ENCODE measurements at places on chromosomes 1 and 21.
A peak's percentile ranks its signal among the peaks of the same experiment; 100 is the strongest.

- H3K36me3 ChIP-seq: no peaks in the 10 kb centered on the region
- no peaks in the 10 kb centered on the region for H3K27me3 ChIP-seq
- H3K4me3 ChIP-seq: no peak overlapping the region
These were observed 49.4 kb downstream of the SPATA46 start for GRCh38 chr1:162327144-162327787.

DNA sequence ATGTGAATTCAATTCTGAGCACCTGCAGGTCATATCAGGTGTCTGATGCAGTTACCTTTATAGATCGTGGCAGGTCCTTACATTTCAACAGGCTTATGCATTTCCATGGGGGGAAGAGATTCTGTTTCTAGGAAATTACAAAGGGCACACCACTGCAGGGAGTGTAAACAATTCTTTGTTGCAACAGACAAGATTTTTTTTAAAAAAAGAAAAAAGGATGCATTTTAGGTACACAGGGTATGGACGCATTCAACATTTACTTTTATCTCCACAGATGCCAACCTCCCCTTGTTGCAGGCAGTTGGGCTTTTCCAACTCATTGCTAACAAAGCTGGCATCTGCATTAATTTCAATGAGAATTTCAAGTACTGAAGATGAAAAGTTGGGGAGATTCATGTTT is 13.5 kb upstream of the TEKT2 start:
- H3K27me3 ChIP-seq: no peaks in the 10 kb centered on the region
- H3K27ac ChIP-seq: no peak overlapping the region
- H3K36me3 ChIP-seq: no peaks in the 10 kb centered on the region
- H3K4me3 ChIP-seq: no peak overlapping the region
- no peak for DNase-seq

DNA sequence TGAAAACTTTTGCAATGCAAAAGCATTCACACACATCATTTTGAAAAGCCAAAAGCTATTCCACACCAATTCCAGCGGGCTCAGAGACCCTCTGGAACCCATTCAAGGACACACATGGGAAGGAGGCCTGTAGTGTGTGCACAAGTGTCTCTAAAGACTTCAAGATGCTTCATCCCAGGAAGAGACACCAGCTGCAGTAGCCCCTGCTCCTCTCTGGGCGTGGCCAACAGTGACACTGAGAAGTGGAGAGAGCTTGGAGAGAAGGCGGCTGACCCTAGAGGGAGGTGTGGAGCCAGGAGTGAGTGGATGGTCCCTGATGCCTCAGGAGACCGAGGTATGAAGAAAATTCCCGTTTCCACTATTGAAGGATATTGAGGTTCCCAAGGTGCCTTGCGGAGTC is 14.9 kb upstream of the TNNI1 start:
- peak; percentile 63 for DNase-seq
- no peak overlapping the region for H3K4me3 ChIP-seq
- no peaks in the 10 kb centered on the region for H3K36me3 ChIP-seq
- no peak overlapping the region for H3K27ac ChIP-seq

DNA sequence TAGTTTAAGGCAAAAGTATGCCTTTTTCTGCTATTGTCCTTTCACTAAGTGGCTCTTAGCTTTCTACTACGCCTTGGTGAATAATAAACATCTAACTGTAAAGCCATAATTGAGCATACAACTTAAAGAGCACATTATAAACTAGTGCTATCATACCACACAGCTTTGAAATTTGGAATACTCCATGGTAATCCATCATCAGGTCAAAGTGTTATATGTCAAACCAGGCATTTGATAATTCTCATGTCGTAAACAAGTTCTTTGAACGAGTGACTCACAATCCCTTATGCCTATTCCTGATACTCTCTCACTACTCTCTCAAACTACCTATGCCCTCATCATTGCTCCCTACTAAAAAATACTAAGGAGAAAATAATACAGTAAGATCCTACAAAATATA is 60.3 kb upstream of the FMN2 start:
- no peaks in the 10 kb centered on the region for H3K27me3 ChIP-seq
- DNase-seq: no peak
- no peaks in the 10 kb centered on the region for H3K4me1 ChIP-seq
- no peaks in the 10 kb centered on the region for H3K36me3 ChIP-seq
- no peak overlapping the region for H3K4me3 ChIP-seq

- peaks cover 16% of the 10 kb centered on the region for H3K4me1 ChIP-seq
- H3K27ac ChIP-seq: no peak overlapping the region
- H3K36me3 ChIP-seq: no peaks in the 10 kb centered on the region
- H3K4me3 ChIP-seq: peak overlapping the region; percentile 33
These were observed 300.8 kb downstream of the RRAGC start for GRCh38 chr1:38558500-38559445.

- H3K4me1 ChIP-seq: peaks cover 9% of the 10 kb centered on the region
- no peaks in the 10 kb centered on the region for H3K36me3 ChIP-seq
- H3K4me3 ChIP-seq: no peak overlapping the region
These were observed 25.7 kb downstream of the TRIM67 start for GRCh38 chr1:231187571-231187970.

DNA sequence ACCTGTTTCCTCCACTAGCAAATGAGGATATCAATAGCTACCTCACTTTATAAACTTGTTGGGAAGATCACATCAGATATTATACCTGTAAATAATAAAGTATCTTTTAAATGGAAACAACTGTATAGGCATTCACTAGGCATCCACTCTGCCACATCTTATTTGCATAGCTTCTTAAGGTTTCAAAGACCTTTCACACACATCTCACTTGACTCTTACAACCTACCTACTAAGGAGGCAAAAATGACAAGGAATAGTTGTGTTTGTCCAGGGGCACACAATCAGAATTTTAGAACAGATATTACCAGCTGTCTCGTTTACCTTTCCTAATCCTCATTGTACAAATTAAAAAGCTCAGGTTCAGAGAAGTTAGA is 51.5 kb downstream of the VANGL2 start:
- no peak for DNase-seq
- no peaks in the 10 kb centered on the region for H3K27me3 ChIP-seq
- no peak overlapping the region for H3K4me3 ChIP-seq
- no peak overlapping the region for H3K27ac ChIP-seq
- H3K36me3 ChIP-seq: no peaks in the 10 kb centered on the region

- no peak for DNase-seq
- peaks cover 4% of the 10 kb centered on the region for H3K36me3 ChIP-seq
- no peak overlapping the region for H3K4me3 ChIP-seq
- no peak overlapping the region for H3K27ac ChIP-seq
These were observed 5.5 kb downstream of the MFSD2A start for GRCh38 chr1:39960431-39960958.

- no peaks in the 10 kb centered on the region for H3K4me1 ChIP-seq
- no peak for DNase-seq
- H3K27me3 ChIP-seq: no peaks in the 10 kb centered on the region
These were observed 112.9 kb downstream of the ST6GALNAC3 start for GRCh38 chr1:76187436-76187835.

DNA sequence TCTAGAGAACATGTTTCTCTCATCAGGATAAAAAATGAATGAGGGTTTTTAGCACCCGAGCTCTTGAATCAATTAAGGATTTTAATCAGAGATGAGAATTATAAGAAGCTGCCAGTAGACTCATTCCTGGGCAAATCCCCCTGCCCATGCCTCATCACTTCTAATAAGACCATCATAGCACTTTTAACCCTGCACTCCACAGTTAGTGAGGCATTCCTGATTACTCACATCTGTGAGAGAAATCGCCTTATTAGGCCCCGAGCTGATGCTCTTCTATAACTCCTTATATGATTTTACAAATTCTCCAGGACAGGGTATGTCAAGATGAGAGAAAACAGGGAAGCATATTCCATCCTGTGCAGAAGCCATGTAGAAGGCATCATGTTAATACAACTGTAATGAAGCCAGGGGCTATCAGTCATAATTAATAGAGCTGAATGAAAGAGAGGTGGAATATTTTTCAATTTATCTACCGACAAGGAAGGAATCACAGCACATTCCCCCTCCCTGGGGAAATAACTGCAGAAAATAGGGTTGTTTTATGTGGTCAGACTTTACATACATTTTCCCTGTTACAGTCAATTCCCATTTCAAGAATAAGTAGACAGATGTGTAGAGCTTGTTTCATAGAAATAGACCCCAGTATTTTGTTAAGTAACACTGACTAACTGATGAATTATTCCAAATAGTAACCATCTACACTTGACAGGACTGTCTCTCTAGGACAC is 272.7 kb downstream of the HHIPL2 start:
- H3K4me3 ChIP-seq: no peak overlapping the region
- H3K27me3 ChIP-seq: no peaks in the 10 kb centered on the region
- DNase-seq: no peak
- no peaks in the 10 kb centered on the region for H3K36me3 ChIP-seq
- no peak overlapping the region for H3K27ac ChIP-seq

GRCh38 chr1:203781962-203782361 is 13.5 kb upstream of the ZBED6 start:
- H3K27ac ChIP-seq: no peak overlapping the region
- H3K4me1 ChIP-seq: peaks cover 3% of the 10 kb centered on the region
- no peaks in the 10 kb centered on the region for H3K36me3 ChIP-seq
- H3K27me3 ChIP-seq: no peaks in the 10 kb centered on the region

DNA sequence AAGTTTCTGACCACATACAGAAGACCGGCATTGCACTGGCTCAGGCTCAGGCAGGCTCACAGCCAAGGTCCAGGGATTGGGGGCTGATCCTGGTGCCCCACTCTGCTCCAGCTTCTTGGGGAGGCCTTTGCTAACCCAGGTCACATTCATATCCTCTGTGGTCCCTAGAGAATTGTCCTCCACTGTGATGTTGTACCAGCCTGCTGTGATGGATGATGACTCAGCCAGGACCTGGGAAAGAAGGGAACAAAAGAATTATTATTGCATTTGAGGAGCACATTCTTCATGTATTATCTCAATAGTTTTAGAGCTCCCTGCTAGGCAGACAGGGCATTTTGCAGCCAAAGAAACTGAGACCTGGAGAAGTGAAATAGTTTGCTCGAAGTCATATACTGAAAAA is 114.3 kb upstream of the ETV3 start:
- no peaks in the 10 kb centered on the region for H3K36me3 ChIP-seq
- DNase-seq: no peak
- H3K27ac ChIP-seq: no peak overlapping the region
- H3K4me1 ChIP-seq: no peaks in the 10 kb centered on the region

DNA sequence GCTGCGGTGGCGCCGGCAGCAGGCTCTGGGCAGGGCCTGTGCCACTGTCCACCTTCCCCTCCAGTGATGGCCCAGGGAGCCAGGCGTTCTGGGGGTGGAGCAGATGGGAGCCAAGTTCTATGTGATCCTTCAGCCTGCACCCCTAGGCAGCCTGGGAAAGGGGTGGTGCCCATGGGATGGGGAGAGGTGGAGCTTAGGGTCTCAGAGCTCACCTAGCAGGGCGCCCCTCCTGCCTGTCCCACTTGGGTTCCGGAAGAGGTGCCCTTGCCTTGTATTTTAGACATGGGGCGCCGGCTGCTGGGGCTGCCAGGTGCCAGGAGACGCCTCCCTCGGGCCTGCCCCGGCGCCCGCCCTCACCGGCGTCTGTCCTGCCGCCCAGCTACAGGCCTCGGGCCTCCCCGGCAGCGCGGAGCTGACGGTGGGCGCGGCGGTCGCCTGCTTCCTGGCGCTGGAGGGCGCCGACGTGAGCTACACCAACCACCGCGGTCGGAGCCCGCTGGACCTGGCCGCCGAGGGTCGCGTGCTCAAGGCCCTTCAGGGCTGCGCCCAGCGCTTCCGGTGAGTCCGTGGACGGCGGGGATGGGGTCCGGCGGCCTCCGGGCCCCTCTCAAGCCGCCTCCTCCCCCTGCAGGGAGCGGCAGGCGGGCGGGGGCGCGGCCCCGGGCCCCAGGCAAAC is 3.1 kb upstream of the MMP23B start:
- H3K4me3 ChIP-seq: peak overlapping the region; percentile 33
- peaks cover 19% of the 10 kb centered on the region for H3K27me3 ChIP-seq
- H3K4me1 ChIP-seq: no peaks in the 10 kb centered on the region
- no peak for DNase-seq
- no peak overlapping the region for H3K27ac ChIP-seq

GRCh38 chr1:221672239-221672645 is 69.6 kb downstream of the DUSP10 start:
- no peaks in the 10 kb centered on the region for H3K27me3 ChIP-seq
- H3K36me3 ChIP-seq: no peaks in the 10 kb centered on the region
- H3K4me3 ChIP-seq: no peak overlapping the region
- no peaks in the 10 kb centered on the region for H3K4me1 ChIP-seq
- no peak overlapping the region for H3K27ac ChIP-seq
- DNase-seq: no peak

- peaks cover 16% of the 10 kb centered on the region for H3K36me3 ChIP-seq
- no peaks in the 10 kb centered on the region for H3K4me1 ChIP-seq
- no peak overlapping the region for H3K27ac ChIP-seq
- no peaks in the 10 kb centered on the region for H3K27me3 ChIP-seq
- no peak for DNase-seq
- no peak overlapping the region for H3K4me3 ChIP-seq
These were observed 31.7 kb upstream of the CACYBP start for GRCh38 chr1:174967845-174968705.

GRCh38 chr21:46618738-46619379 is 14.0 kb upstream of the S100B start:
- H3K4me1 ChIP-seq: no peaks in the 10 kb centered on the region
- H3K27ac ChIP-seq: no peak overlapping the region
- H3K27me3 ChIP-seq: no peaks in the 10 kb centered on the region
- H3K36me3 ChIP-seq: no peaks in the 10 kb centered on the region

DNA sequence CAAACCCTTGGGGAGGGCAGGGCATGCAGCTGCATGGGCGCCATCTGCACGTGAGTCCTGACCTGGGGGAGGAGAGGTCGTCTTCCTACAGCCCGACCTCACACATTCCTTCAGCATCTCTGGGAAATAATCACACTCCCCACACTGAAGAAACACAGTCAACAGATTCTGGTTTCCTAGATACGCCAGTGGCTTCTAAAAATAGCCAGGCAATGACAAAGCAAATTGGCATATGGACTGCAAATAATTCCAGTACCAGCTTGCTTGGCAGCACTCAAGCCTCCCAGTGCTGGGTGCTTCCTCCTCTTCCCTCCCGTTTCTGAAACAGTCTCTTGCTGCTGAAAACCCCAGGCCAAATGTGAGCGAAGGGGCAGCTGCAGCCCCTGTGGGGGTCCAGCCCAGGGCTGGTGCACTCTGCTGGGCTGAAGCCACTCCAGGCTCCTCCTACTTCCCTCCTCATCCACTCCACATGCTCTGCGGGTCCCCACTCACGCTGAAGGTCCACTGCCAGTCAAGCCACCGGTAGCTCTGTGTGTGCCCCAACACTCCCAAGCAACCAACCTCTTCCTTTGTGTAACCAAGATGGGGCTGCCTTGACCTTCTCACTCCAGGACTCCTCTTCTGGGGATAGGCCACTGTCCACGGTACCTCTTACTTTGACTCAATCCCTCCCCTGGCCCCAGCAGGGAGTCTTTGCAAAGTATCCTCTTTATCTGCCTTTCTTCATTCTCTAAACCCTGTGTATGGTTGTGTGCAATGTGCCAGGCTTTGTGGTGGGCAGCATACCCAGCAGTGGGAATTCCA is 69.0 kb downstream of the KCND3 start:
- no peak overlapping the region for H3K27ac ChIP-seq
- H3K36me3 ChIP-seq: no peaks in the 10 kb centered on the region
- no peaks in the 10 kb centered on the region for H3K4me1 ChIP-seq

- no peak overlapping the region for H3K27ac ChIP-seq
- DNase-seq: no peak
- peaks cover 30% of the 10 kb centered on the region for H3K27me3 ChIP-seq
- no peak overlapping the region for H3K4me3 ChIP-seq
These were observed 831 bp downstream of the CSRP1 start for GRCh38 chr1:201506092-201506491.

GRCh38 chr1:36133484-36133883 is 8.5 kb upstream of the COL8A2 start:
- no peak for DNase-seq
- H3K27me3 ChIP-seq: no peaks in the 10 kb centered on the region
- peaks cover 3% of the 10 kb centered on the region for H3K36me3 ChIP-seq
- H3K4me1 ChIP-seq: peaks cover 2% of the 10 kb centered on the region
- no peak overlapping the region for H3K27ac ChIP-seq

Data from H1 (cell line).